ENCODE measurements at places on chromosomes 4 and X.

DNA sequence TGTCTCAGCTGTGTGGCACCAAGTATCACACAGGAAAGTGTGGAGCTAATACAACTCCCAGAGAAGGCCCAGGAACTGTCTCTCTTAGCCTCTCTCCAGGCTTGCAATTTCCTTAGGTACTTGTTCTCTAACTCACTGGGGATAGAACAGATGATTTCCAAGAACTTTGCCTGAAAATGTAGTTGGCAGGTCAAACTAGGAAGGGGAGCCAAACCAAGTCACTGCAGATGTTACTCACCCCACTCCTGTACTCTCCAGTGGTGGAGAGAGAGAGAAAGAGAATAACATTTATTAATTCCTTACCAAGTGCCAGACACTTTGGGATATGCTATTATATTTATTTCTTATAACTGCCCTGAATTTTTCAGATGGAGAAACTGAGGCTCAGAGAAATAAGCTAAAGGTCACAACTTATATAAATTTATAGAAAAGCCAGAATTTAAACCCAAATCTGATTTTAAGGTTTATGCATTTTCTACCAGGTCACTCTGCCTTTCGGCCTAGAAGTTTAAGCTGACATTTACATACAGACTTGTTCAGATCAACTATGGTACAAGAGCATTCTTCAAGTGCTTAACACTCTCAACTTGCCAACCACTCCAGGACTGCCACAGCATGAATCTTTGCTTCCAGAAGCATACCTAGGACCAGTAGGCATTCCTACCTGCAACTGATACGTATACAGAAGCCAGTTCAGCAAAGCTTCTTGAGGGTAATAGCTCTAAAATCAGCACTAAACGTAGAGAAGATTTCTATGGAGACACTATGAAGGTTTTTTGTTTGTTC, 248.6 kb upstream of the ETNPPL start:
- DNase-seq, result no peak

DNA sequence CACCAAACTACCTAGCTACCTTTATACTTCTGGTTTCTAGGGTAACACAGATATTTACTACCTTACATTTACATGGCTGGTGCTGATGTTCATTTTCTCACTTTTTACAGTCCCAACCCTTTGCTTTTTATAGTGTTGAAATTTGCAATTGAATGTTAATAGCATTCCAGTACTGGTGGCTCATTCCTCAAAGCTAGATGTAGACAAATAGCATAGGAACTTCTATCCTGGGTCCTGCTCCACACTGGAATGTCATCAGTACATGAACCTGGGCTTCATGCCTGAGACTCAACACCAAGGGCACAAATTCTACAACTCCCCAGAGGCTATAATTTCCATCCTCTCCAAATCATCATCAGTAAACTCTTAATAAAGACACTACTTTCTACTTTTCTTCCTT, 10.3 kb upstream of the TRMT2B start:
- DNase-seq, result no peak

DNA sequence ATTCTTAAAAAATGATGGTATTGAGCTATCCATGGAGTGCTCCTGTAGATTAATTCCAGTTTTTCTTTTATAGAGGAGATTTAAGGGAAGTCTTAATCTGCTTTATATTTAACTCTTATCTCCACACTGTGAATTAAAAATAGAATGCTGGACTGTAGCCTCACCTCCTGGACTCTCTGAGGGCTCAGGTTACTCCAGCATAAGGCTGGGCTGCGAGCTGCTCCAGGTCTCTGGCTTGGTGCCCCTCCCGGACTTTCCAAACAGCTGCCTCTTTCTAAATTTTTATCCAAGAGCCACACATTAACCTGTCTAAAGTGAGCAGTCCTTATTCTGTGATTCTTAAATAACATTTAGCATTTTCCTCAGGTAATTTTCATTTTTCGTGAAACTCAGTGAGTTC, 218.7 kb upstream of the JADE1 start:
- DNase-seq, result no peak

GRCh38 chr4:29726938-29727337, 993.2 kb upstream of the PCDH7 start:
- DNase-seq, result no peak

- DNase-seq, result no peak
Observed at GRCh38 chr4:140257461-140258305, 103.7 kb upstream of the MAML3 start.

- no peak for DNase-seq
Observed at GRCh38 chrX:40290517-40290916, 192.8 kb upstream of the BCOR start.

- DNase-seq, result peak; percentile 65
Observed at GRCh38 chr4:37890801-37891259, at the start of gene TBC1D1. Gene TBC1D1 (plus strand): TSS chr4:37891084. CDS start chr4:37902096, 11,012 bp downstream.

GRCh38 chrX:106935175-106935574, 15.0 kb downstream of the CLDN2 start:
- no peak for DNase-seq

DNA sequence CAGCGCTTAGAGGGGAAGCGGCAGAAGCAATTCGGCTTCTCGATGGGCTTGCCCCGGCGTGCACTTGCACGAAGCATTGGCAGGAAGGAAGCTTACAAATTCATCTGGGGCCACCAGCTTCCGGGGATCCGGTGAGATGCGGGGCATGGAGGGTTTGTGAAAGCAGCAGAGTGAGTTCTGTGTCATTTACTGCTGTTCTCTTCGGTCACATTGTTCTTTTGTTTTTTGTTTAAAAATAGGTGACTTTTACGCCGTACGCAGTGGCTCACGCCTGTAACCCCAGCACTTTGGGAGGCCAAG, 47.0 kb downstream of the ASMT start:
- DNase-seq, result no peak

GRCh38 chrX:12824944-12825343, 33.7 kb downstream of the PRPS2 start:
- no peak for DNase-seq

DNA sequence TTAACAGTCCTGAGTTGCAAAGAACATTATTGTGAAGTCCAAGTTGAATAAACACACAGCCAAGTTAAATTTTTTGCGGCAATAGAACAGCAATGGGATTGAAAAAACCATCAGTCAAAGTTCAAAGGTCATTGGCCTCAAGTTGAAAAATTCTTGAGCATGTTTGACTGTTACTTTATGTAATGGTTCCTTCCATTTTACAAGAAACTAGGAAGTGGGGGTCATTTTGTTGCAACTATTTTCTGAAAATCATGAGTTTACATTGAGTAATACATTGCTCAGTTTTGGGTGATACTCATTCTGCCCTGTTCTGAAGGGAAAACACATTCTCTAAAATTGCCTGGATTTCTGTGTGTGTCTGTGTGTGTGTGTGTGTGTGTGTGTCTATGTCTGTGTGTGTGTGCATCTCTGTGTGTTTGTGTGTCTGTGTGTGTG, 5.2 kb upstream of the IRF2 start:
- no peak for DNase-seq

DNA sequence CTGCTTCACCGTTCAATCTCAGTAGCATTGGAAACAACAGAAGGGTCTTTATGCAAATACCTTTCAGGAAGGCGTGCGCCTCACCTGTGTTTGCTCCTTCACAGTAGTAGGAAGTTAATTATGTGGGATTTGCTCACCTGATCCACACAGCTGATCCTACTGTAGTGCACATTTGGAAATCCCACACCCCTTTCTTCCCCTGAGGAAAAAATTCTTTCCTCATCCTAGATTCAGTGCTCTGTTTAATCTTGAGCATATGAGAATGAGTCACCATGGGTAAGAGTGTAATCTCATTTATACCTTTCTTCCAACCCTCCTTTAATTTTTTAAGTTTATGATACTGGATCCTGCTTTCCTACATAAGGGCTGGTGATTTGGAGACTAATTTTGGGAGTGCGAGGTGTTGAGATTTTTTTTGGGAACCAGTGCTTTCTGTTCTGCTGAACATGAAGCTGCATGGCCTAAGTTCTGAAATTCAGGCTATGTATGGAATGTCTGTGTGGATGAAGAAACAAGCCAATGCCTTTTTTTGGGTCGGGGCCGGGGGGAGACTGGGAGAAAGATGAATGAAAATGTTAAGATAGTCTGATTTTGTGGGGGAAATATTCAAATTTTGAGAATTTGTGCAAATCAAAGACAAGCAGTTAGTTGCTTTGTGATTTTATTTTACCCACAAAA, 19.0 kb downstream of the GAB1 start:
- no peak for DNase-seq

GRCh38 chr4:962231-963208, 10.8 kb downstream of the DGKQ start:
- no peak for DNase-seq

GRCh38 chrX:150303386-150304097, 59.6 kb upstream of the MAMLD1 start:
- no peak for DNase-seq

DNA sequence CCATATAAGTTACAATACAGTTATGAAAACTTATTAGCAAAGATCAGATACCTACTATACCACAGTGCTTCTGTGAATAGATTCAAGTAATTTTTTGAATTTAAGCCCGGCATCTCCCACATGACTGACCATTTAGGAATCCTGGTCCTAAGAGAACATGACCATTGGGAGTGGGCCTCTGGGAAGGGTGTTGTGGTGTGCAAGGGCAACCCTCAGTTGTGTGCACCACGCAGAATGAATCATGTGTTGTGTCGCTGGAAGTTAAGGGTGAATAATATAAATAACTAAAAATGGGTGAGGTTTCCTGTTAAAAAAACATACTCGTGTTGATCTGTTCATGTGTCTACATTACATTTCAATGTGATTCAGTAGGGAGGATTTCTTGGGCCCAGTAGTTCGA, 15.5 kb downstream of the CPE start:
- DNase-seq, result no peak

DNA sequence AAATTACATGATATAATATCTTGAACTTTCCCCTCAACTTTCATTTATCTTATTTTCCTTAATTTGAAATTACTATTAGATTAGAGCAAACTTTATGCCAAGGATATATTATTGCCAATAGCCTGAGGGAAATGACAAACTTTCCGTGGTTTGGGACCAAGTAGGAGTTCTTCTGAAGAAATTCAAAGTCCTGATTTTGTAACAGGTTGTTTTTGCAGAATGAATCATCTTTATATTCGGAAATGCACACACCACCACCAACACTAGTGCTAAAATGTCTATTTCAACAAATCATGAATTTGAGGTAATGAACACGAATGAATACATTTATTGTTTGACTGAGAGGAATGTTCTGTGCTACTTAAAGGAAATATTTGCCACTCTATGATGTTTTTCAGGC, 226.7 kb downstream of the GRIA2 start:
- no peak for DNase-seq

- DNase-seq, result no peak
Observed at GRCh38 chrX:118717678-118718391, 9.6 kb upstream of the IL13RA1 start.

DNA sequence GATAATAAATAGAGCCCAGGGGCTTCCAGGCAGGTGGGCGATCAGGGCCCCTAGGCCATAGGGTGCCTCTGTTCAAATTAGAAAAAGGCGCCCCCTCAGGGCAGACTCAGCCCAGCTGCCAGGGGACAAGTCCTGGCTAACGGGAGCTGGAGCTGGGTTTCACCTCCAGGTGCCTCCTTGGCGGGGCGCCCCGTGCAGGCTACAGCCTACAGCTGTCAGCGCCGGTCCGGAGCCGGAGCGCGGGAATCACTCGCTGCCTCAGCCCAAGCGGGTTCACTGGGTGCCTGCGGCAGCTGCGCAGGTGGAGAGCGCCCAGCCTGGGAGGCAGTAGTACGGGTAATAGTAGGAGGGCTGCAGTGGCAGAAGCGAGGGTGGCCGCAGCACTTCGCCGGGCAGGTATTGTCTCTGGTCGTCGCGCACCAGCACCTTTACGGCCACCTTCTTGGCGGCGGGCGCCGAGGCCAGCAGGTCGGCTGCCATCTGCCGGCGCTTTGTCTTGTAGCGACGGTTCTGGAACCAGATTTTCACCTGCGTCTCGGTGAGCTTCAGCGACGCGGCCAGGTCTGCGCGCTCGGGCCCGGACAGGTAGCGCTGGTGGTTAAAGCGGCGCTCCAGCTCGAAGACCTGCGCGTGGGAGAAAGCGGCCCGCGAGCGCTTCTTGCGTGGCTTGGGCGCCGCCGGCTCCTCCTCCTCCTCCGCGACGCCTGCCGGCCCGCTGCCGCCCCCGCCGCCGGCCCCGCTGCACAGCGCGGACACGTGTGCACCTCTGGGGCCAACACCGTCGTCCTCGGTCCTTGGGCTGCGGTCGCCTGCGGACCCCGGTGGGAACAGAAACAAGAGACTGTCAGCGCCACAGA, 2.4 kb downstream of the NKX3-2 start:
- DNase-seq, result peak; percentile 56

Data from activated naive CD4-positive, alpha-beta T cell treated with anti-CD3 and anti-CD28 coated beads, Interleukin-2, amount 10 ng/mL, durations not matched to agents 7 days and 5 days (primary cell).